ENCODE measurements at places on chromosomes 16 and 17. TPM values are rescaled to one million over a fixed set of nuclear protein-coding genes. Genes with fewer than 3 reads are reported as not detected.

XAF1 gene
- total RNA-seq, result 2.1 TPM

DNA sequence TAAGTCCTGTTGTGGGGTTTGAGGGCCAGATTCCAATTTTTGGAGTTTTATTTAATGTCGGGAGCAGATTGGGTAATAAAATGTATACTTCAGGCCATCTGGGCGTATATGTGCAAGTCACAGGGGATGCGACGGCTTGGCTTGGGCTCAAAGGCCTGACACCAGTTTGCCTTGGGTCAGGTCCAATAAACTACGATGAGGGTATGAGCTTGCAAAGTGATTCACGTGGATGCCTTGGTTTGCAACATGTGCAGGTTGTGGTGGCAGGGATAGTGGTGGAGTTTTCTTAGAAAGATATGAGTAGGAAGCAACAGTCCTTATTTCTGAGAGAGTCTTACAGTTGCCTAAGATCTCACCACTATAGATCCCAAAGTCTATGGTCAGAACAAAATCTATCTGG is 157.0 kb upstream of the CDH11 start:
- no peak overlapping the region for H3K4me3 ChIP-seq
- H3K27me3 ChIP-seq, result peaks cover 3% of the 10 kb centered on the region
- peaks cover 48% of the 10 kb centered on the region for H3K4me1 ChIP-seq
- peaks cover 5% of the 10 kb centered on the region for H3K36me3 ChIP-seq

DNA sequence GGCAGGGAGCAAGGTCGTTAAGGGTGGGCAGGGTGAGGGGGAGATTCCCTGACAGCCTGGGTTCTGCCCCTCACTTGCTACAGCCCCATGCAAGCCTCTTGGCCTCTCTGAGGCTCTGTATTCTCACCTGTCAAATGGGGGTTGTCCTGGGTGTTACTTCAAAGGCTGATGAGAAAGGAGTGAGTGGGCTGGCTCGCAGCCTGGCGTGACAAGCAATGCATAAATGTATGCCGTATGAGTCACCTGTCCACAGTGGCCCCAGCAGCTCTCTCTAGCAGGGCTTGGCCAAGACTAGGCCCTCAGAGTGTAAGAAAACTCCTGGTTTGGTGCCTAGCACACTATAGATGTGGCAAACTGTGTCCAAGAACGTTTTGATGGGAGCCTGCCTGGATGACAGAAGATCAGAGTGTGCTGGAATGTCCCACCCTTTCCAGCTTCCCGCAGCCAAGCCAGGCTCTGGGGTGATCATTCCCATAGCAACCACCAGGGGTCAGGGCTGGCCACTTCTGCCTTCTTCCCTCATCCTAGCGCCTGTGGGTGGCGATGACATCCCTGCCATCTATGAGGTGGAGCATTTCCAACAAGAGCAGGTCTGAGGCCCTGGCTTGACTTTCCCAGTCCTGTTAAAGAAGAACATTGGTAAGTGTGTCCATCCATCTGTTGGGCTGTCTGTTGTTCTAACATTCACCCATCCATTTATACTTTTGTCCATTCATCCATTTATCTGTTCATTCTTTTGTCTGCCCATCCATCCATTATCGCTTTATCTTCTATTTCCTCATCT is 37.2 kb upstream of the ADGRG1 start:
- no peak for DNase-seq
- peaks cover 6% of the 10 kb centered on the region for H3K4me1 ChIP-seq
- H3K36me3 ChIP-seq, result no peaks in the 10 kb centered on the region
- H3K27ac ChIP-seq, result peak overlapping the region; percentile 78

SLFN12 gene
- total RNA-seq, result 6.6 TPM

GRCh38 chr17:17567631-17568030 is 23.9 kb downstream of the PEMT start:
- H3K27ac ChIP-seq, result peak overlapping the region; percentile 49
- no peak for DNase-seq
- H3K36me3 ChIP-seq, result no peaks in the 10 kb centered on the region
- peaks cover 20% of the 10 kb centered on the region for H3K4me1 ChIP-seq
- no peaks in the 10 kb centered on the region for H3K27me3 ChIP-seq

ITGAE gene
- total RNA-seq, result 28.8 TPM

- DNase-seq, result no peak
- H3K27ac ChIP-seq, result no peak overlapping the region
- peaks cover 20% of the 10 kb centered on the region for H3K36me3 ChIP-seq
- no peaks in the 10 kb centered on the region for H3K27me3 ChIP-seq
- peaks cover 12% of the 10 kb centered on the region for H3K4me1 ChIP-seq
- no peak overlapping the region for H3K4me3 ChIP-seq
Observed at GRCh38 chr16:901715-902601, 68.8 kb downstream of the LMF1 start.

Measured in type B pancreatic cell (in vitro differentiated cells).